ENCODE measurements at places on chromosomes 7 and 10. TPM values are rescaled to one million over a fixed set of nuclear protein-coding genes. Genes with fewer than 3 reads are reported as not detected.

DNA sequence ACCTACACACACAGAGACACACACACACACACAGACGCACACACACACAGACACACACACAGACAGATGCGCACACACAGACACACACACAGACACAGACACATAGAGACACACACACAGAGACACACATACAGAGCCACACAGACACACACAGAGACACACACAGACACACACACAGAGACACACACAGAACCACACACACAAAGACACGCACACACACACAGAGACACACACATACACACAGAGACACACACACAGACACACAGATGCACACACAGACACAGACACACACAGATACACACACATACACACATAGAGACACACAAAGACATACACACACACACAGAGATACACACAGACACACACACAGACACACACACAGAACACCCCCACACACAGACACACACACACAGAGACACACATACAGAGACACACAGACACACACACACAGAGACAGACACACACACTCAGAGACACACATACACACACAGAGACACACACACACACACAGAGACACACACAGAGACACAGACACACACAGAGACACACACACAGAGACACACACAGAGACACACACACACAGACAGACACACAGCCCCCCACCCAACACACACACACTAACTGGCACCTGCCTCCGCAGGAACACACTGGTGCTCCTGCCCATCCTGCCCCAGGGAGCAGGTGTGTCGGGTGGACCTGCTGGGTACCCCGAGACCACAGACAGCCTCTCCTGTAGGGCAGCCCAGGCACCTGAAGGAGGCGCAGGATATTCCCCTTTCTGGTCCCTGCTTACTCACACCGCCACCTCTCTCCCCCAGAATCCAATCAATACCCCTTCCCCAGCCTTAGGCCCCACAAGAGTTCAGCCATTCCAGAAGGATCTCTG, 5.4 kb upstream of the FZD9 start:
- no peak for DNase-seq

GRCh38 chr10:64007157-64007556, 486.0 kb downstream of the REEP3 start:
- DNase-seq, result no peak

DNA sequence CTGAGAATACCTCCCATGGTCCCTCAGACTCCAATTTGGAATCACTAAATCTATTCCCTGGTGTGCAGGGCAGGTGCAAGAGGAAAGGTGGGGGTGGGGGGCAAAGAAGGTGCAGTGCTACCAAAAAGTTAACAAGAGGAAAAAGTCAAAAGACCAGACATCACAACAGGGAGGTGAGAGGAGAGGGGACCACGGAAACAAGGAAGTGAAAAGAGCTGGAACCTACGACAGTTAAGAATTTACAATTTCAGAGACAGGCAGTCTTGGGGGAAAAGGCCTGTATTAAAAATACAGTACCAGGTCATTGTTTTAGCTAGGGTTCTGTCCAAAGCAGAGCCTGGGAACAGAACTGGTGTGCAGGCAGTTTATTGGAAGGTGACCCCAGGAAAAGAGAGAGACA, 14.6 kb downstream of the ITGB1 start:
- no peak for DNase-seq

DNA sequence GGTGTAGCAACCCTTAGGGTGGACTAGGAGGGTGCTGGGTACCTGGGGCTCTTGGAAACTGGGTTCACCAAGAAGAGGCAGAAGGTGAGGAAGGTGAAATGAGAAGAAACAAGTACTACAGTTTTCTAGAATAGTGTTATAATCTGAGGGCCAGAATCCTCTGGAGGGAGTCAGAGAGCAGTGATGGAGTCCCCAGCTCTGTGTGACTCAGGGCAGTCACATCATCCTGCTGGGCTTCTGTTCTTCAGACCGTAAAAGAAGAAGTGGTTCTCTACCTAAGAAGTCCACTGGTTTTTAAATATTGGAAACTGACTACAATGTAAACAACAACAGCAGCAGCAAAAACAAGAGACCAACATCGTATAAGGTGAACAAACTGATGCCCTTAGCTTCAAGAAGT, 197.3 kb downstream of the PRPF18 start:
- no peak for DNase-seq

- DNase-seq, result no peak
Observed at GRCh38 chr10:119103241-119103902, 541 bp upstream of the DENND10 start.

GRCh38 chr7:101936611-101937231, 119.3 kb downstream of the CUX1 start:
- DNase-seq, result peak; percentile 64

- DNase-seq, result no peak
Observed at GRCh38 chr7:104903044-104903443, 111.0 kb upstream of the KMT2E start.

DNA sequence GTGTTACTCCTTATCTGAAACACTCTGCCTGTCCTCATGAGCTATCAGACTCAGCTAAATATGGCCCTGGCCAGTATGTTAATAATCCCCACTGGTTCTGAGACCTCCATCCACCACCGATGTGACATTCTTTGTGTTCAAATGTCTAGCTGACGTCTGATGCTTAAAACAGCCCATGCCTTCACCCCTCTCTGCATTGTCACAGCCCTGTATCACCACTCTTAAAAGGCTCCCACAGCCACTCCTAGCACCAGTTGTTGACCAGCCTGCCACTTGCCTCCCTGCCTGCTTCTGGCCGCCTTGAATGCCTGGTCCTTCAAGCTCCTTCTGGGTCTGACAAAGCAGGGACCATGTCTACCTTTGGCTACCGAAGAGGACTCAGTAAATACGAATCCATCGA, at the start of gene LMOD2:
Gene LMOD2, plus strand, starts transcription at position 253 of the 400 bp plus-strand sequence. Its CDS starts 98 bp downstream, at position 351.
- no peak for DNase-seq

GRCh38 chr7:79282882-79283602, 170.4 kb downstream of the MAGI2 start:
- no peak for DNase-seq

DNA sequence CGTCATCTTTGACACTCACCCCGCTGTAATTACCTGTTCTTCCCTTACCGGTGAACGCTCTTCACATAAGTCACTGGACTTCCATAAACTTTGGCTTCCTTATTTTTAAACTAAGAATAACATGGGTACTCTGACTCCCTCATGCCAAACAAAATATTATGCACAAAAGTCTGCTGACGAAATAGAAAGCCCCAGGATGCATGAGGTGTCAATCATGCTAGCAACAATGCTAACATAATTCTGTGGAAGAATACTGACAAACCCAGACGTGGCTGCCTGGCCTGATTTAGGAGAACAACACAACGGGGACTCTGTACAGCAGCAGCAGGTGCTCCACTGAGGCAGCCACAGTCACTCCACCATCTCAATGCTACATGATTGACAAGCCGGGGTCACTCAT, 137.5 kb downstream of the CCDC71L start:
- no peak for DNase-seq

- DNase-seq, result no peak
Observed at GRCh38 chr10:50574305-50574704, 49.5 kb downstream of the SGMS1 start.

GRCh38 chr7:34675749-34676374, 17.8 kb downstream of the NPSR1 start:
- no peak for DNase-seq

DNA sequence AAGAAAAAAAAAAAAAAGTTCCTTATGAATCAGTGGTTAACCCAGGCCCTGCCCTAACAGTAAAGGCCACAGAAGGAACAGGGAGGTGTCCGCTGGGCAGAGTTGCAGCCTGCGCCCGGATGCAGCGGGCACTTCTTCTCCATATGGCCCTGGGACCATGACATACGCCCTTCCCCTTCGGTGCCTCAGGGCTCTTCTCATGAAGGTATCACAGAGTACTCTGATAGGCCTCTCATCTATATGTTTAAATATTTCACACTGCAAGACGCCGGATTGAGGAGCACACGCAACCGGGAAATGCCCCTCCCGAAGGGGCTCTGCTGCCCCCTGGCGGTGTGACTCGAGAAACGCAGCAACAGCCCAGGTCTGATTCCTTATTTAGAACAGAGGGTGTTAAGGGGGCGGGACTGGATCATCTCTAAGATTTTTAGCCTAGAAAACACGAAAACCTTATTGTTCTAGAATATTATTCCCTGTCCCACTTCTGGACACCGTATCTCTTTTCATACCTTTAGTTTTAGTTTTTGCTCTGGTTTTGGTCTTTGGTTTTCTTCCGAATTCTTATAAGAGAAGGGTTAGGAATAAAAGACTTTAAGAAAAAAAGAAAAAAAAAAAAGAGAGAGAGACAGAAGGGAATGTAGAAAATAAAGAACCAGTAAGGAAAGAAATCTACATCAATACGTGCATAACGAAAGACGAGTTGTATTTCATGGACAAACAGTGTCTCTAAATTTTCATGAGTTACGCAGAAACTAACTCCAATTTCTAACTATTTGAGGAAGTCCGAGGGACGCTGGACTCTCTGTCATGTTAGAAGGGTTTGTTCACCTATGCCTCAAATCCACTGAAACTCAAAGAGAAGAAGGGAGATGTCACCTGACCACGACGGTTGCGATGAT, 12.0 kb downstream of the DAGLB start:
- DNase-seq, result peak; percentile 78

- DNase-seq, result no peak
Observed at GRCh38 chr10:84581976-84582375, 253.6 kb downstream of the CCSER2 start.

DNA sequence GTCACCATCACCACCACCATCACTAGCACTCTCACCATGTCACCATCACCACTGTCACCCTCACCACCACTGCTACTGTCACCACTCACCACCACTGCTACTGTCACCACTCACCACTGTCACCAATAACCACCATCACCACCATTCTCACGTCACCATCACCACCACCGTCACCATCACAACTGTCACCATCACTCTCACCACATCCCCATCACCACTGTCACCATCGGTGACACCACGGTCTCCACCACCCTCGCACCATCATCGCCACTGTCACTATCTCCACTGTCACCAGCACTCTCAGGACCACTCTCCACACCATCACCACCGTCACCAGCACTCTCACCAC, 130.4 kb downstream of the MAD1L1 start:
- DNase-seq, result no peak

DNA sequence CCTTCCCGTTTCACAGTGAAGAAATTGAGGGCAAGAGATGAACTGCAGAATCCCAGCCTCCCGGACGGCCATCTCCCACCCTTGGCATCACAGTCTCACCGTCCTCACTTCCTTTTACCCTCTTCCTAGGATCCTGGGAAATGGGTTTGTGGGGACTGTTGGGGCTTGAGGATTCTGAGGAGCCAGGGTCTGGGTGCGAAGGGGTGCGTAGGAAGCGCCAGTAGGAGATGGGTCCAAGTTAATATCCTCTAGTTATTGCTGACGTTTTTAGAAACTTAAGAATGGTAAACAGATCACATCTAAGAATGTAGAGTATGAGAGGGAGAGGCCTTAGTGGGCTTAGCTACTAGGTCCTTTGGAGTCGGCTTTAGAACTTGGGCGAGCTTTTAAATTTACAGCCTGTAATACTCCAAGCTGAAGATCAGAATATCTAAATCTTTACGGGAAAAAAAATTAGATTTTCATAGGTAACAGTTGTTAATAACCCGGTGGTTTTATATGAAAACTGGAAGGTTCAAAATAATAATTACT, 696 bp downstream of the MALSU1 start:
- no peak for DNase-seq

DNA sequence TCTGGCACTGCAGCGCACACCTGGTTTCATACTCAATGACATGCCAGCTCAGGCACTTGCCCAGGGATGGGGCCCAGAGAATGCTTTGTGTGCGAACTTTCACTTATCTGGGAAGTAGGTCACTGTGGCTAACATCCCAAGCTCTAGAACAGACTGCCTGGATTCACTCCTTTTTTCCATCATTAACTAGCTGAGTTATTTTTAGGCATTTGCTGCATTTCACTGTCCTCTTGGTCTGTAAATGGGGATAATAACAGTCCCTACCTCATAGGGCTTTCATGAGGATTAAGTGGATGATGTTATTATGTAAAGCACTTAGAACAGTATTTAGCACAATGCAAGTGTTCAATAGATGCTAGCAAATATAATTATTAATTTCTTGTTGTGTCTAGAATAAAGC, 98.7 kb upstream of the DOCK1 start:
- DNase-seq, result no peak

GRCh38 chr10:123357421-123357930, 203.3 kb downstream of the BUB3 start:
- no peak for DNase-seq

DNA sequence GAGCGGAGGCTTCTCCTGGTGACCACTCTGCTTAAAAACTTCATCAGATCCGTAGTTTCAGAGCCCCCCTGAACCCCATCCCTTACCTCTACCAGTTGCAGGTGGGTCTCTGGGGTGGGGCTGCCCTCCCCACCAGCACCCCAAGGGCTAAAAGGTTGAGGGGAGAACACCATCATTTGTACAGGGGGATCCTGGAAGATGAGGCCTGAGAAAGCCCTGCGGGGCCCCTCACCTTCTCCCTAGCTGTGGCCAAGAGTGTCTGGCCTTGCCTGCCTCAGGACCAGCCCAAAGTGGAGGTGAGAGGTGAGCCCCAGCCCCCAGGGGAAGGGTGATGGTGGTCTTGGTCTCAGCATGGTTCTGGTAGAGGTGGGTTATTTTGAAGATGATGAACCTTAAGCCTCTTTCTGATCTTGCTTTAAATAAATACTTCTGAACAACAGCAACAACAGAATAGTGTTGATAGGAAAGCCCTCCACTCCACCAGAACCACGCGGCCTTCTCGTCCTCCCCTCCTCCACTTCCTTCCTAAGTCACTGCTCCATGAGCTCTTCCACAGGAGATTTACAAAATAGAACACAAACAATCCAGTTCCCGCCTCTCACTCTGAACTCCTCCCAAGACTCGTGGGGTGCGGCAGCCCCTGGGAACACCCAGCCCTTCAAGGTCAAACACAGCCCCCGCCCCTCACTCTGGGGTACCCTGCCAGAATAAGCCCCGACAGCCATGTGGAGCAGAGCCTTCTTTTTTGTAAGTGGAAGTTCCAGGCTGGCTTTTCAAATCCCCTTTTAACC, 169.1 kb downstream of the EGFR start:
- DNase-seq, result no peak

- DNase-seq, result no peak
Observed at GRCh38 chr10:37733822-37734221, 123.6 kb downstream of the ZNF248 start.

DNA sequence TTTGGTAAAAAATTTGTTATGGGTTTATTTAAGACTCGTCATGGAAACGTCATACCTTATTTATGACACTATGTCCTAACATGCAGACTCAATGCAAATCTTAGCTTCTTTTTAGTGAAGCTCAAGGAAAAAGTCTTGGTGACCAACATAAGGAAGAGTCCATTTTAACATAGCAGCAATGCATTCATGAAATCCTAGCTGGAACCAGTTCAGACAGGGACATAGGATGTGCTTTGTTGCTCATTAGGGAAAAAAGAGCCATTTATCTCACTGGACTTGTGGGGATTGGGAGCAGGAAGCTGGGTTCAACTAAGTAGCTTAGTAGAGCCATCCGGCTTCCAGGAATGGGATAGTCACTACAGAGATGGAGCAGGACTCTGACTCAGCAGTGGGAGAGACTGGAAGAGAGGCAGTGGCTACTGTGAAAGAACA, 100.7 kb upstream of the DKK1 start:
- DNase-seq, result no peak

Gene ZNF425
- total RNA-seq, result 1.1 TPM

Gene NPSR1
- total RNA-seq, result not detected

Gene TFEC
- total RNA-seq, result 0.81 TPM

Gene TRIM50
- total RNA-seq, result not detected

Gene PKD2L1
- 0.20 TPM for total RNA-seq

Gene METTL27
- 0.96 TPM for total RNA-seq

All from left lobe of liver (tissue), 2 donors.